SK-N-SH (cell line): ENCODE measurements at places on chromosomes 13 and 19. TPM values are rescaled to one million over a fixed set of nuclear protein-coding genes. Genes with fewer than 3 reads are reported as not detected.

- 0 out of 2 replicates have a peak, but pooled peaks cover under 1% of the 10 kb centered on the region for H3K4me1 ChIP-seq
- H3K36me3 ChIP-seq: no peaks in the 10 kb centered on the region
- DNase-seq: no peak
- no peaks in the 10 kb centered on the region for H3K27me3 ChIP-seq
These were observed 19.1 kb downstream of the GPR183 start for GRCh38 chr13:99288089-99288488.

GRCh38 chr13:20921572-20921971 lies 19.0 kb upstream of the XPO4 start:
- DNase-seq: no peak
- H3K4me3 ChIP-seq: no peak overlapping the region
- H3K27ac ChIP-seq: no peak overlapping the region
- H3K4me1 ChIP-seq: no peaks in the 10 kb centered on the region

DNA sequence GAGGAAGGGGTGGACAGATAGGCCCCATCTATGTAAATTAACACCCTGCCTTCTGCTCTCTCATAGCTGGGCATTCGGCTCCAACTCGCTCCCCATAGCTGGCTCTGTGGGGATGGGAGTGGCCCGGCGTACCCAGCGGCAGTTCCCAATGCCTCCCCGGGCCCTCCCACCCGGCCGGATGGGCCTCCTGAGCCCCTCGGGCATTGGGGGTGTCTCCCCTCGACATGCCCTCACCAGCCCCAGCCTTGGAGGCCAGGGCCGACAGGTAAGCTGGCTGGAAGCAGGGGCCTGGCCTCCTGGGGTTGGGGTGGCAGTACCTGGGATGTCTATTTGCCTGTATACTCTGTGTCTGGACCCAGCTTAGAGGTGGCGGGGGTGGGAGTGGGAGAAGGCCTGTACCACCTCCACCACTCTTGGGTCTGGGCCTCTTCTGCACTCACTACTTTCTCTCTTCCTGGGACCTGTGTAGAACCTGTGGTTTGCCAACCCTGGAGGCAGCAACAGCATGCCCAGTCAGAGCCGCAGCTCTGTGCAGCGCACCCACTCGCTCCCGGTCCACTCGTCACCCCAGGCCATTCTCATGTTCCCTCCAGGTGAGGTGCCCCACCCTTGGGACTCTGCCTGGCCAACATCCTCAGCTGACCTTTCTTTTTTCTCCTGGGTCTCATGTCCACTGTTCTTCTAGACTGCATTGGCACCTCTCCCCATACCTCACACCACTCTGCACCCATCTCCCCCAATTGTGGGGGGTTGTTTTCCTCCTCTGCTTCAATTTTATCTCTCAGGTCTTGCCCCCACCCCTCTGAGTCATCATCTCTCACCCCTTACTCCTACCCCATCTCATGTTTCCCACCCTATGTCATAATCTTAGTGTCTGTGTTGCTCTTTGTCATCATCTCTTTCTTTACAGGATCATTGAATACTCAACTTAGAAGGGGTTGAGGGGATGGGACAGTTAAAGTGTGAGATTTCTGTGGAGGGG lies 10.1 kb downstream of the PAF1 start:
- H3K36me3 ChIP-seq: peaks cover 82% of the 10 kb centered on the region; the same call in 1 of the 2 replicates
- no peak overlapping the region for H3K4me3 ChIP-seq
- no peak for DNase-seq
- H3K4me1 ChIP-seq: no peaks in the 10 kb centered on the region

PSPN gene
- 0.41 and 0.59 TPM in 2 replicates for polyA plus RNA-seq

FCGBP gene
- 0.07 and 0.10 TPM in 2 replicates for polyA plus RNA-seq
